ENCODE measurements at places on chromosomes 1 and 21.

DNA sequence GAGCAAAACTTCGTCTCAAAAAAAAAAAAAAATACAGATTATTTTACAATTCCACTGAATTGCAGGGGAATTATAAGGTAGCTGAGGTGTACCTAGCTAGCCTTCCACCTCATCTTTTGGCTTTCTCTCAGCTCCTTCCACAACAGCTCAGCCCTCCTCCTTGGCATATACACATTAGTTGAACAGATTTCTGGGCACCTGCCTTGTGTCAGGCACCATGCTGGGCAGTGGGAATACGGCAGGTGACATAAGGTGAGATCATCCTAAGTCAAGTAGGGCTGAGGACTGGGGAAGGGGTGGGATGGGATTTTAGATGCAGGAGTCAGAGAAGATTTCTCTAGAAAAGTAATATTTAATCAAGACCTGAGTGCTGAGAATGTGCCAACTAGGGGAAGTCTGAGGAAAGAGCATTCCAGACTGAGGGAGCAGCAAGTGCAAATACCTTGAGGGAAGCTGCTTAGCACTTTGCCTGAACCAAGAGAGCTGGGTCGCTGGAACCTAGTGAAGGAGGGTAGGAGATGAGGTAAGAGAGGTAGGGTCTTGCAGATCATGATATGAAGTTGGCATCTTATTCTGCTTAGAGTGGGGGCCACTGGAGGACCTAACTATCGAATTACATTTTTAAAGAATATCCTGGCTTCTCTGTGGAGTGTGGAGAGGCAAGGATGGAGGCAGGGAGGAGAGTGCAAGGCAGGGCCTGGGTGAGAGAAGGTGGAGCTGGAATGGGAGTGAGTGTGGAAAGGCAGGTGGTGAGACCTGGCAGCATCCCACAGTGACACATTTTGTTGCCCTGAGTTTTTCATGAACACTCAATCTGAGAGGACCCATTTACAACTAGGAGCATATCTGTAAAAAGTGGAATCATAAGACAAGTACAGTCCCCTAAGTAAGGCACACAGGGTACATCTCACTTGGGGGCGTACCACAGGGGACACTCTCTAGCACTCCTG, 28.2 kb downstream of the LAMC2 start:
- DNase-seq: no peak

GRCh38 chr1:119009312-119009655, 21.1 kb upstream of the TBX15 start:
- no peak for DNase-seq

- DNase-seq: no peak
Measured at GRCh38 chr1:93178418-93178817, 1.8 kb downstream of the TMED5 start.

GRCh38 chr21:36542312-36543101, 62.6 kb upstream of the CLDN14 start:
- no peak for DNase-seq

- DNase-seq: no peak
Measured at GRCh38 chr1:236589531-236589930, 14.8 kb downstream of the HEATR1 start.

GRCh38 chr1:168300626-168301025, 19.9 kb downstream of the TBX19 start:
- DNase-seq: no peak

GRCh38 chr1:56798053-56798471, 21.1 kb downstream of the FYB2 start:
- no peak for DNase-seq

- no peak for DNase-seq
Measured at GRCh38 chr21:42393443-42393950, 2.4 kb downstream of the TMPRSS3 start.

All from NCI-H1436 (cell line).